ENCODE measurements at places on chromosomes 3 and 15. TPM values are rescaled to one million over a fixed set of nuclear protein-coding genes. Genes with fewer than 3 reads are reported as not detected.

KIF23 gene
- polyA plus RNA-seq = 2.1 TPM

- H3K27me3 ChIP-seq = no peaks in the 10 kb centered on the region
- no peaks in the 10 kb centered on the region for H3K4me1 ChIP-seq
- DNase-seq = no peak
- H3K4me3 ChIP-seq = no peak overlapping the region
- no peaks in the 10 kb centered on the region for H3K36me3 ChIP-seq
These were observed 31.2 kb upstream of the PTX3 start for GRCh38 chr3:157405457-157405856.

DNA sequence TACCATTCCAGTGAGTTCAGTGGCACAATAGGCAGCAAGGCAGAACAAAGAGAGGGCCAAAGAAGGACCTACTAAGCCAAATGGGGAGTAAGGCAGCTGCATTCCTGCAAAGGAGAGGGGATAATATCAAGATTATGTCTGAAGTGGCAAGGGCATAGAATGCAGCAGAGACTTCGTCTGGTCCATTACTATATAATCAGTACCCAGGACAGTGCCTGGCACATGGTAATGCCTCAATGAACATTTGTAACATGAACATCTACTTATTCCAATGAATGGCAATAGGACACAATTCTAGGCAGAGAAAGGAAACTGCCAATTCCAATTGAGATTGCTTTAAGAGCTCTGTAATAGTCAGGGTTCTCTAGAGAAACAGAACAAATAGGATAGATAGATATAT lies 82.1 kb upstream of the STAC start:
- DNase-seq = no peak
- no peak overlapping the region for H3K4me3 ChIP-seq
- H3K27me3 ChIP-seq = no peaks in the 10 kb centered on the region

GRCh38 chr15:70664494-70664893 lies 98.9 kb downstream of the UACA start:
- H3K27me3 ChIP-seq = no peaks in the 10 kb centered on the region
- no peak overlapping the region for H3K27ac ChIP-seq
- H3K4me3 ChIP-seq = no peak overlapping the region
- H3K36me3 ChIP-seq = peaks cover 33% of the 10 kb centered on the region
- DNase-seq = no peak

GRCh38 chr3:13114811-13115575 lies 41.8 kb upstream of the IQSEC1 start:
- DNase-seq = peak; percentile 30
- H3K27ac ChIP-seq = no peak overlapping the region
- H3K4me1 ChIP-seq = no peaks in the 10 kb centered on the region
- no peaks in the 10 kb centered on the region for H3K36me3 ChIP-seq
